LHCN-M2 (cell line): ENCODE measurements at places on chromosomes 16 and 17.

DNA sequence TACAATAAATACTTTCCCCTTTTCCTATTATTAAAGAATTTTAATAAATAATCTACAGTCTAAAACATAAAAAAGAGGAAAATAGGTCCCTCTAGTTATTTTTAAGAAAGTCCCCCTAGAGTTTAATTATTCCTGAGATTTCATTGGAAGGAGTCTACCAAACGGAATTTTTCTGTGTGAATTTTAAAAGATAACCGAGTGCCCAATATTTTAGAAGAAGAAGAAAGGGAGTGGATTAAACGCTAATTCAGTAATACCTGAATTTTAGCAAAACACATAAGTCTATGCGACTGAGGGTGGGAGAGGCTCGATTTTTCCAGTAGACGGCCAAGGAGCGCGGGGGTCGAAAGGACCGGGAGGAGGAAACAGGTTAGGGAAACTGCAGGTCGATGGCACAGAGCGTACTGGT is 2.2 kb downstream of the HOXB2 start:
- no peak for DNase-seq

GRCh38 chr17:65328567-65328966 is 191.4 kb downstream of the RGS9 start:
- DNase-seq = no peak

- DNase-seq = peak; percentile 41
Measured at GRCh38 chr16:14303182-14303618, 232.1 kb downstream of the MRTFB start.

DNA sequence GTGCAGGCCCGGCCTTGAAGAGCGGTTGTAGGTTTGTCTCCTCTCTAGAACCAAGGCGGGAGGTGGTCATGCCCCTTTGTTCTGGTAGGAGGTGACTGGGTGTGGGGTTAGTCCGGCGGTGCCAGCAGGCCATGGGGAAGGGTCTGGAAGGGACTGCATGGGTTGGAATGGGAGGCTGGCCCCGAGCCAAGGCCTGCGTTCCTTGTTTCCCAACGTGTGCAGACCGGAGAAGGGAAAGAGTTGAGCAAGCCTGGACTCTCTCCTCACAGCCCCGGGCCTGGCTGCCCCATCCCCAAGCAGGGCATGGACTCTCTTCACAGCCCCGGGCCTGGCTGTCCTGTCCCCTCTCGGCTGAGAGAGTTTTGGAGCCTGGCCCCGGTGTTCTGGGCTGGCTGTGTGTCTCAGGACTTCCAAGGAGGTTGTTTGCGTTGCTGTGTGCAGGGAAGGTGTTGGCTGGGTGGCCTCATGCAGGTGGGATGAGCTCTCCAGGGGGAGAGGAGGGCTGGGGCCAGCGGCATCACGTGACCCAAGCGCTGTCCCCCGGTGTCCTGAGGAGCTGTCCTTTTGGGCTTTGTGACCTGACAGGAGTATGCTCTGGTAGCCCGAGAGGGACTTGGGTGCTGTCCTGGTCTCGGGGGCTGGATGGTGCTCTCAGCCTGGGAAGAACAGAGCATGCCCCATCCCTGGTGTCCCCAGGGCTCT is 2.6 kb downstream of the CACNA1H start:
- DNase-seq = no peak

DNA sequence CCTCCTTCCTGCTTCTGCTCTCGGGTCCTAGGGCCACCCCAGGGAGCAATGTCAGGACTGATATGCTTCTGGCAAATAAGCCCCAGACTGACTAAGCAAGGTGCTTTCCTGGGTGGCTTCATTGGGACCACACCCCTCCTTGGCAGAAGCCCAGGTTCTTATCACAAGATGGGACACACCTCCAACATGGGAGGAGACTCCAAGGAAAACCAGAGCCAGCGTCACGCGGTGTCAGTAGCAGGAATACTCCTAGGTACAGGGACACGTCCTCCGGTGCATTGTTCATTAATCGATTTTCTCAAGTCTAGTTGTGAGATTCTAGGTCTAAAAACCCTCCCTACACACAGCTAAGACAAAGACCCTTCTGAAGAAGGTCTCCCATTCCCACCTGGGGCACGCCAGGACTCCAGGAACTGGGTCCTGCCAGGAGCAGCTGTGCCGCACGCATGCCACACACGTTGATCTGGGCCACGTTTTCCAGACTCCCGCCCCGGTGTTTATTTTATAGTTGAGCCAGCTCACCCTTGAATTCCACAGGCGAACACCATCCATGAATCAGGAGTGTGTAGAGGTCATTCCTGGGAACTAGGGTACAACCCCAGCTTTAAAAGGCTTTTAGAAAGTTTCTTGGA is 30.8 kb downstream of the FA2H start:
- DNase-seq = peak; percentile 54

DNA sequence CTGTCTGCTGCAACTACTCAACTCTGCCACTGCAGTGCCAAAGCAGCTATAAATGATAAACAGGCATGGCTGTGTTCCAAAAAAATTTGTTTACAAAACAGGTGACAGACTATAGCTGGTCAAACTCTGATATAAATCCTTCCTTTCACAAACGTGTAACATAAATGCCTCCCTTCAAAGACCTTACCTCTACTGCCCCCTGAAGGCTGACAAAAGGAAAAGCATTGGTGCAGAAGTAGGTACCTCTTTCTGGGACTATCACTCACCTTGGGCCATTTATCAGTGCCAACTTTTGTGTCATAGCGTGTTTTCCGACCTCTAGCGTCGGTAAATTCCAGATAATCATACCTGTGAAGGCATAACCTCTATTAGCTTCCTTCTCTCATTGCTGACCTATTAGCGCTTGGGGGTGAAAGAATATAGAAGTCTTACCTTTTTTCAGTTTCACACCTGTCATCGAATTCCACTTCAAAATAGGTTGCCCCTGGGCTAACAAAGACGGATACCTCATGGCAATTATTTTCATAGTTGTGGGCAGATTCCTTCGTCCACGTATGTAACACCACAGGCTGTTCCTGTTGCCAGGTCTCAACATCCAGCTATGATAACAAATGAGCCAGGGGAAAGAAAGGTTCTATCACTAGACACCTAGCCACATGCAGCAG is 67.9 kb downstream of the ZZEF1 start:
- DNase-seq = peak; percentile 38

- no peak for DNase-seq
Measured at GRCh38 chr17:82611140-82612058, 36.8 kb downstream of the WDR45B start.

- no peak for DNase-seq
Measured at GRCh38 chr17:10052106-10052813, 146.1 kb downstream of the GAS7 start.

- no peak for DNase-seq
Measured at GRCh38 chr16:87615621-87616041, 13.3 kb downstream of the JPH3 start.

- no peak for DNase-seq
Measured at GRCh38 chr17:64455993-64456885, 7.3 kb downstream of the MILR1 start.

GRCh38 chr16:54066451-54067105 is 220.0 kb downstream of the IRX3 start:
- DNase-seq = peak; percentile 23

- no peak for DNase-seq
Measured at GRCh38 chr16:35794896-35795295, 2335.5 kb downstream of the TP53TG3F start.

DNA sequence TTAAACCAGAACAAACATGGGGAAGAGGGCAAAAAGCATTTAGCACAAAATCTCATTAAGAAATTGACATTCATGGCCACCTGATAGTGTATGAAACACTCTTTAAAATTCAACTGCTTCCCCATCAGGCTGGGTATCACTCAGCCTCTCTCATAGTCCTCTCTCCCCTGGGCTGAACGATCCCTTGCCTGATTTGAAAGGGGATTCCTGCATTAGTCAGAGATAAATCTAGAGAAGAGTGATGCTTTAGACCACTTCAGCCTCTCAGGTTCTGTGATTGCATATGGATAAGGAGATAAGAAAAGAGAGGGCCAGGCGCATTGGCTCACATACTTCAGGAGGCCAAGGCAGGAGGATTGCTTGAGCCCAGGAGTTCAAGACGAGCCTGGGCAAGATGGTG is 280.0 kb downstream of the SOX9 start:
- DNase-seq = no peak

- peak; percentile 37 for DNase-seq
Measured at GRCh38 chr17:20954794-20955193, 88.0 kb downstream of the USP22 start.

DNA sequence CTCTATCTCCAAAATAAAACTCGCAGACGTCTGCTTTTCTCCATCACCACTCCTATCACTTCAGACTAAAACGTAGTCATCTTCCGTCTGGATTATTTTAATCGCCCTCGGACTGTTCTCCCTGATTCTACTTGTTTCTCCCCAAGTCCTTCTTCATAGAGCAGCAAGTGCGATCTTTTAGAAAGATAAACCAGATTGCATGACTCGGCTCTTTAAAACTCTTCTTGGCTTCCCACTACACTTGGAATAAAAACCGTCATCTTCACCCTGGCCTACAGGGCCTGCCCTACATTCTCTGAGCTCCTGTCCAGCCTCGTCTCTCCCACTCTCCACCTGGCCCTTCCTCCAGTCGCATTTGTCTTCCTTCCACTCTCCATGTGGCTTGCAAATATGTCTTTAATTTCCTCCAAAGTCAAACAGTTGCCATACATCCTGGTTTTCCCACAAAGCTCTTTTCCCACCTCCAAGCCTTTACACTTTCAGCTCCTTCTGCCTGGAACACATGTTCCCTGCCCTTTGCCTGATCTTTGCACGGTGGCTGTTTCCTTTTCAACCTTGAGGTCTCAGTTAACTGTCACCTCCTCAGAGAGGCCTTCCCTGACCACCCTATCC is 70.5 kb upstream of the DHX40 start:
- no peak for DNase-seq

GRCh38 chr16:88705076-88705684 is 1.0 kb downstream of the RNF166 start:
- no peak for DNase-seq

GRCh38 chr16:30805370-30806169 is 18.6 kb upstream of the ZNF629 start:
- DNase-seq = peak; percentile 78

DNA sequence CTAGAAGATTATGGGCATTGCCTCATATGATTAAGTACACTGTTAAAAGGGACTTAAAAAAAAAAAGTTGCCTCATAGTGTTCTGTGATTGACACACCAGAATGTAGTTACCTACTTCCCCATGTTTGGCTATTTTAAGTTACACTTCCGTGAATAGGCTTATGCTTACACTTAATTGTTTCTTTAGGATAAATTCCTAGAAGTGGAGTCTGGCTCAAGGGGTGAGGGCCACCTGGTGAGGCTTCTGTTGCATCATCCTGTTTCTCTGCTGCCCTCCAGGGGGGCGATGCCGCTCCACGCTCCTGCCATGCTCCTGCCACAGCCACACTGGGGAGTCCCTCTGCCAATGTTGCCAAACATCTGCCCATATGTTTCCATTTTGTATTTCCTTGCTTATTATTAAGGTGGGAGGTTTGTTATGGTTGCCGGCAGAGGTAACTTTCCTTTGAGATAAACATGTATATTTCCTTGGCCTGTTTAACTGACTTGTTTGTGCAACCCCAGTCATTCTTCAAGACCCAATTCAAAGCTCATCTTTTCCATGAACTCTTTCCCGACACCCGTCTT is 73.1 kb downstream of the KSR1 start:
- no peak for DNase-seq

DNA sequence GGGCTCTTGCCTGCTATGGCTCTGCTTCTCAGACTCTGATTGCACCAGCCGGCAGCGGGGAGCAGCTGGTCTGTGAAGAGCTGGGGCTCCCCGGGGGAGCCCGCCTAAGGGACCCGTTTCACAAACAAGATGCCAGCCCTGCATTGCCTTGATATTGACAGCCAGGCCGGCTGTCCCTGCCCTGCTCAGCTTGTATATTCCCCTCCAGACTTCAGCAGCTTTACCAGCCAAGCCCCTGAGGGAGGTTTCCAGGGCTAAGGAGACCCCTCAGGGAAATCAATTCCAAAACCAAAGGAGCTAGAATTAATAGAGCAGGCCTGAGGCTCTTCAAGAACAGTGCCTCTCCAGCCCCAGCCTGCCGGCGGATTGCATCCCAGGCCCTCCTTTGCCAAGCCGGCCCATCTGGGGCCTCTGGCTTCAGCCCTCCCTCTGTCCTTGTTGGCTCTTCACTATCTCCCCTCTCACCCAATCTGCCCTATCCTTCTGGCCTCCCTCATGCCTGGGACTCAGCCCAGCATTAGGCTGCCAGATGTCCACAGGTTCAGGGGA is 5.7 kb downstream of the CALB2 start:
- no peak for DNase-seq

GRCh38 chr16:79640513-79641360 is 40.2 kb upstream of the MAF start:
- peak; percentile 55 for DNase-seq

DNA sequence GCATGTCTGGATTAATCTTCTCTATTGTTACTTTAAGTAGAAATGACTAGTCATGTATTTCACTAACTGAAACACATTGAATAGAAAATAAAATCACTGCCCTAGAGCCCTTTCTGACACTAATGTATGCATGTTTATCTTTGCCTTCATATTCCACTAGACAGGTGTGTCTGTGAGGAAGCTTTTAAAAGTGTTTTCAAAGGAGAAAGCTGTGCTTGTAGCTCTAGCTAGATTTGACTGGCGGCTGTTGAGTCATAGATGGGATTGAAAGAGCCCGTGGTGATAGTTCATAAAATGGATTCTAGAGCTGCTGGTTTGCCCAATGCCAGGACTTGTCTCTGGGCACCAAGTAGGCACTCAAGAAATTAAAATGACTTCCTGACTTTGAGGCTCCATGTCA is 189.0 kb upstream of the PIRT start:
- no peak for DNase-seq

DNA sequence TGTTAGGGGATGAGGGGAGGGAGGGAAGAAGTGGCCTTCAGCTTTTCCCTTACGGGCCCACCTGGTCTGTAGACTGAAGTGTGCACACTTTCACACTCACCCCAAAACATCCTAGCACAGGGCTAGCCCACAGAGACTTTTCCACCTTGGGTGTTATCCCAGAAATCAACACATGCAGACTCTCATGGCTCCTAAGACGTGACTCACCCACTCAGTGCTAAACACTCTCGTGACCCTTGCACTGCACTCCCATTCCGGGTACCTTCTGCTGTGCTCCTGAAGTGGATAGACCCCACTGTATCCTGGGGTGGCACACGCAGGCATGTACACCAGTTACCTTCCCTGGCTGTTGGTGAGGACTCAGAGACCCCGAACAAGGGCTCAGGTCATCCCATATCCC is 23.0 kb upstream of the ABCC3 start:
- DNase-seq = no peak

DNA sequence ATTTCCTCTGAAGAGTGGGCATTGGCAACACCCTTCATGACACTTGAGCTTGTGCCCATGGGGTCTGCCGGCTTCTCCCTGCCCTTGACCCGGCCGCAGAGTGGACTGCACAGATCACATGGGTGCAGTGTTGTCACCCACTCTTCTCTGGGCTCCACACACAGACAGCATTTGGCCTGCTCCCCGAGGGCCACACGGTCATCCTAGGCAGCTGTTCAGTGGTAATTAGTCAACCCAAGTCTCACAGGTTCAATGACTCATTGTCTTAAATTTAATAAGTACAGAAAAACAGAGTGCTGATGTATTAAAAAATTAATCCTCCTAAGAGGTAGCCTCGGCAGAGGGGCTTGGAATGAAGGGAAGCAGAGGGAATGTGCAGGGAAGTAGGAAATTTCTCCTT is 204.8 kb downstream of the MSI2 start:
- peak; percentile 97 for DNase-seq

GRCh38 chr17:55433029-55433628 is 11.5 kb upstream of the MMD start:
- DNase-seq = no peak
